Activated naive CD8-positive, alpha-beta T cell treated with anti-CD3 and anti-CD28 coated beads for 36 hours (primary cell): ENCODE measurements at places on chromosomes 1 and 21.
A peak's percentile ranks its signal among the peaks of the same experiment; 100 is the strongest.

GRCh38 chr1:232834066-232834465 is 28.9 kb downstream of the MAP10 start:
- DNase-seq: no peak

DNA sequence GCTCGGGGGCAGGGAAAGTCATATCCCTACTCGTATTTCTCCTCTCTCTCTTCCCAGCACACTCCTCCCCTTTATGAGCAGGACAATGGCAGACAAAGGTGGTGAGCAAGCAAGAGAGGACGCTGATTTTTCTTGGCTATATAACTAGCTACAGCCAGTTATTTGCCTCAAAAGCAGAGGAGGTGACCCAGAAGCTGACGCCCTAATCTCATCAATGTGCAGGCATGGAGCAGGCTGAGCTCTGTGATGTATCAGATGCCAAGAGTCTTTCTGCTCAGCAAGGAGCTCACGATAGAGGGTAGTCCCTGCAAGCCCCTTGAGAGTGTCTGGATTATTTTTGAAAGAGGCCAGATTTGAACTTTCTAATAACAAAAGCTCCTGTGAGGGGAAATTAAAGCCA is 75.5 kb downstream of the ASTN1 start:
- no peak for DNase-seq

GRCh38 chr1:110012100-110012780 is 22.2 kb upstream of the STRIP1 start:
- DNase-seq: no peak

GRCh38 chr1:156767879-156768604 is 707 bp downstream of the PRCC start:
- DNase-seq: no peak

GRCh38 chr1:41901551-41901950 is 17.2 kb downstream of the HIVEP3 start:
- DNase-seq: no peak

DNA sequence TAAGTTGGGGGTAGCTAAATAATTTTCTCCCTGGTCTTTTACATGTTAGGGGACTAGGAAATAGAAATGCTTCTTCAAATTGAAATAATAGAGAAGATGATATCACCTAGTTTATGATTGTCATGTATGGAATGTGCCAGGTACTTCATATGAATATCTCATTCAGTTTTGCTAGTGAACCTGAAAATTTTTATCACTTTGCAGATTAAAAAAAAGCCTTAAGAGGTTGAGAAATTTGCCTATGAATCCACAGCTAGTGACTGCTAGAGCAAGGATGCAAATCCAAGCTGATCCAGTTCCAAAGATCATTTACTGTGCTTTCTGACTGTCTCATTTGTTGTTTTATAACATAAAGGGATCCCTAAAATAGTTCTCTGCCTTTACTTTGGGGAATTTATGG is 24.7 kb downstream of the RNF2 start:
- DNase-seq: no peak

- no peak for DNase-seq
Observed at GRCh38 chr1:55212349-55213150, 2.6 kb downstream of the USP24 start.

- DNase-seq: peak; percentile 82
Observed at GRCh38 chr1:34984793-34985608, at the start of gene TMEM35B. TSS of gene TMEM35B (minus strand) at chr1:34985347. CDS start at chr1:34985305, 42 bp downstream.

DNA sequence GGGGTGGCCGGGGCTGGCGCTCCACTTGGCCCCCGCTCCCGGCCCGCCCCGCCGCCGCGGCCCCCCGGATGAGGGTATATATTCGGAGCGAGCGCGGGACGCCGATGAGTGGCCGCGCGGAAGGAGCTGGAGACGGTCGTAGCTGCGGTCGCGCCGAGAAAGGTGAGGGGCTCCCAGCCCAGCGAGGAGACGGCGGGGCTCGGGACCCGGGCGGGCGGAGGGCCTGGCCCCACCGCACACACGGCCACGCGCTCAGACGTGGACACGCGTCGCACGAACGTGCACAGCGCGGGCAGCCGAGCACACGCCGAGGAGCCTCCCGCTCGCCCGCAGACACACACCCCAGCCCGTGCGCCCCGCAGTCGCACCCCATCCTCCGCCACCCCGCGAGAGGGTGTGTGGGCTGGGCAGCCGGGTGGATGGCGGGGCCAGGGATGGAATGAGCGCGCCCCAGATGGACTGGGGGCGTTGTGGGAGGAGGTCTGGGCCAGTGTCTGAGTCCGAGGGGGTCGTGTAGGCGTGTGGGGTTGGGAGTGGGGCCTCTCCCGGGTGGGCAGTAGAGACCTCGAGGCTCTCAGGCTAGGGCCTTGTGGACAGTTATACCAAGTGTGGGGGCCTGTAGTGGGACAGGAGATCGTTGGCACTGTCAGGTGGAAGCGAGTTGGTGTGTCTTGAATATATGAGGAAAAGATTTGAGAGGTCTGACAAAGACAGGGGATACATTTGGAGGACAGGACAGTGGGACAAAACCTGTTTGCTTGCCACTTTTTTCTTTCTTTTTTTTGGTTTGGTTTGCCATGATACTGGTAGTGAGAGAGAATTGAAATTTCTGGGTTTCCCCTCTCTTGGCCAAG is at the start of gene UAP1:
Gene UAP1 (plus strand): TSS at position 107 of the 854 bp plus-strand sequence. CDS start 4,347 bp downstream, outside the sequence.
- no peak for DNase-seq

- DNase-seq: no peak
Observed at GRCh38 chr1:174090471-174090870, 68.3 kb upstream of the RC3H1 start.

DNA sequence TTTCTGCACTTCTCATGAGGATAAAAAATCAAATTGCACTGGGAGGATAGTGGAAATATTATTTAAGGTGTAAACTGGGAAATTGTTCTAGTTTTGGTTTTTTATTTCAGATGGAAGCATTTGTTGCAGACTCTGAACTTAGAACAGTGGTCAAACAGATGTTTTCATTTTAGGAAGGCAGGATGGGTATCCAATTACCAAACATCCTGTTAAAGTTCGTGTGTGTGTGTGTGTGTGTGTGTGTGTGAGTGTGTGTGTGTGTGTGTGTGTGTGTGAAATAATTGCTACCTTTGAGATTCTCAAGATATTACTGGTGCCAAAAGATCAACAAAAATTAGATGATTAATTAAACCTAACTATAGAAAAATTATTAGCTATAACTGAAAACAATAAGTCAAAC is 24.3 kb upstream of the DUSP10 start:
- no peak for DNase-seq

- DNase-seq: no peak
Observed at GRCh38 chr21:31136891-31137290, 98.6 kb upstream of the KRTAP19-8 start.
